ENCODE measurements at places on chromosomes 4 and X. TPM values are rescaled to one million over a fixed set of nuclear protein-coding genes. Genes with fewer than 3 reads are reported as not detected.

The TMEM255A gene
- total RNA-seq, result 0.12 TPM

The FGF13 gene
- total RNA-seq, result 0.35 TPM

DNA sequence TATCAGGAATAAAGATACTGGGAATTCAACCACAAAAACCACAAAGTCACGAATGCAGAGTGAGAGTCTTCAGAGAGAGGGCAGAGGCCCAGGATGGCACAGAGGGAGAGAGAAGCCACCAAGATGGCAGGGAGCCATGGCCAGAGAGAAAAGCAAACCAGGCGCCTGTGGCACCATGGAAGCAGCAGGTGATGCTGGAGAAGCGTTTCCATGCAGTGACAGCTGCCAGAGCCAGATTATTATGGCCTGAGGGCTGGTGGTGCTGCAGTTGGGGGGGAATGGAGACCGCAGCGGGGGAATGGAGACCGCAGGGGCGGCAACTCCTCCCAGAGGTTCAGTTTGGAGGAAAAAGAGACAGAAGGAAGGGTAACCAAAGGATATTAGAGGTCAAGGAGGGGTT is 5.8 kb downstream of the TAFAZZIN start:
- no peak for DNase-seq

GRCh38 chrX:5145957-5146356 is 1082.7 kb downstream of the NLGN4X start:
- DNase-seq, result no peak

- DNase-seq, result no peak
Observed at GRCh38 chr4:93433840-93434239, 394.7 kb upstream of the ATOH1 start.

- DNase-seq, result no peak
Observed at GRCh38 chr4:40548256-40548655, 81.4 kb downstream of the RBM47 start.

- no peak for DNase-seq
Observed at GRCh38 chr4:178083968-178084367, 641.7 kb upstream of the AGA start.

GRCh38 chr4:53465891-53466290 is 88.5 kb downstream of the FIP1L1 start:
- no peak for DNase-seq
